ENCODE measurements at places on chromosomes 6 and 20. TPM values are rescaled to one million over a fixed set of nuclear protein-coding genes. Genes with fewer than 3 reads are reported as not detected.

GRCh38 chr6:80077067-80077466 is 29.4 kb upstream of the BCKDHB start:
- DNase-seq, result no peak

- no peak for DNase-seq
Measured at GRCh38 chr6:17473554-17473953, 80.2 kb downstream of the CAP2 start.

GRCh38 chr6:166950443-166950821 is 5.9 kb downstream of the RNASET2 start:
- peak; percentile 67 for DNase-seq

GRCh38 chr6:109493865-109494264 is 10.8 kb upstream of the ZBTB24 start:
- DNase-seq, result no peak

DNA sequence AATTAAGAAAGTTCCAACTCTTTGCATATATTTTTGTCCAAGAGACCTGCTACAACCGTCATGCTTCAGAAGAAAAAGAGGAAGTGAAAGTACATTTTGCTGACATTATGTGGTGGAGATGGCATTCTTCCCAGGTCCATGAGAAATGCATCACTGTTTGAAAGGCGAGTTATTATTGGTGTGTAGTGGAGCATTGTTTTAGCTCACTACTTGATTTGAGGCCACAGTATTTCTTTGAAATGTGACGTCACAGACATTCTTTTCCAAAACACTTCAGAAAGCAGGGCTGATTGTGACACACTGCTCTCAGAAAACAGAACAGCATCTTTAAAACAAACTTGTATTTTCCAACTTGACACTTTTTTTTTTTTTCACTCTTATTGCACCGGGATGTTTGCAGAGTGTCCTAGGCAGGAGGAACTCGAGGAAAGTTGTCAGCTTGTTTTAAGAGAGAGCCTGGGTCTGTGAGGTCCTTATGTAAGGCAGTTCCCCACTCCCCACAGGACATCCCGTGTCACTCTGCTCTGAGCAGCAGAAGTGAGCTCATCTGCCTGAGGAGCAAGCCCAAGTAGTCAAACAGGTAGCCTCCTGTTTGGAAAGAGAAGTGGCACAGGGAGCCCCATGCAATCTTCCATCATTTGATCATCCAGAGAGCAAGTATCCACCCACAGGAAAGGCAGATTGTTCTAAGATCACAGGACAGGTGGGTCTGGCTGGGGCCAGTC is 1.1 kb downstream of the SPTLC3 start:
- no peak for DNase-seq

DNA sequence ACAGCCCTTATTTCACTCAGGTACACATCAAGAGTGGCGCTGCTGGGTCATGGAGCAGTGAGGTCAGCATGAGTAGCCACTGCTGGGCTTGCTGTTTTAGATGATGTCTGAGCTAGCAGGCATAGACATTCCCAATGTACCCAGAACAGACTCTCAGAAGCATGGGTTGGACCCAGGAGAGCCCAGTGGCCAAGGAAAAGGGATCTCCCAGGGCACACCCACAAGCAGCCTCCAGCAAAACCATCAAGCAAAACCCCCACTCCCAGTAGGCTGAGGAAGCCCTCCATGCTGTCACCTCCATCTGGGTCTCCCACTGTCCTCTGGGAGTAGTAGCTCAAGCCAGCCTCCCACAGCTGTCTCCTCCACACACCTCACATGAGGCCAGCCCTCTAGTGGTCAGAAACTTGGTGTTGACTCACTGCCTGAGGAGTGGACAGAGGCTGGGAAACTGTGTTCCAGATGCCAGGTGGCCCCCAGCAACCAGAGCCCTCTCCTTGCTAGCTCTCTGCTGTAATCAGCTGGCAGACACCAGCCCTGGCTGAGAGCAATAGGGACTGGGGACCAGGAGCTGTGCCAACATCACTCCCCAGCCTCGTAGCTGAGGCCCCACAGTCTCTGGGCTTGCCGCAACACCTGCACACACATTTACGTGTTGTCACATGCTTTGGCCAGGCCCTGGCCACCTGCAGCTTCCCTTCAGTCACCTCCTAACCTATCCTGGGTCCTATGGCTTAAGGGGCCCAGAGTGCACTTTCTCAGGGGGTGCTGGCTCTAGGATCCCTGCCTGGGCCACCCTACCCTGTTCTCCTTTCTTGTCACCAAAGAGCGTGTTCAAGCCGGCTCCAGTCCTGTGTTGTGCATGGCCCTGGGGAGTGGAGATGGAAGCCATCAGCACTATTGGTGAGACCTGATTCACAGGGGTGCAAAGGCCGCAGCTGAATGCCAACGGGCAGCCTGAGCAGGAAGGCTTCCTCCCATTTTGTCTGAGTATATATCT is 1.9 kb upstream of the AP5S1 start:
- DNase-seq, result no peak

- DNase-seq, result no peak
Measured at GRCh38 chr6:166511316-166511715, 75.2 kb downstream of the RAMACL start.

DNA sequence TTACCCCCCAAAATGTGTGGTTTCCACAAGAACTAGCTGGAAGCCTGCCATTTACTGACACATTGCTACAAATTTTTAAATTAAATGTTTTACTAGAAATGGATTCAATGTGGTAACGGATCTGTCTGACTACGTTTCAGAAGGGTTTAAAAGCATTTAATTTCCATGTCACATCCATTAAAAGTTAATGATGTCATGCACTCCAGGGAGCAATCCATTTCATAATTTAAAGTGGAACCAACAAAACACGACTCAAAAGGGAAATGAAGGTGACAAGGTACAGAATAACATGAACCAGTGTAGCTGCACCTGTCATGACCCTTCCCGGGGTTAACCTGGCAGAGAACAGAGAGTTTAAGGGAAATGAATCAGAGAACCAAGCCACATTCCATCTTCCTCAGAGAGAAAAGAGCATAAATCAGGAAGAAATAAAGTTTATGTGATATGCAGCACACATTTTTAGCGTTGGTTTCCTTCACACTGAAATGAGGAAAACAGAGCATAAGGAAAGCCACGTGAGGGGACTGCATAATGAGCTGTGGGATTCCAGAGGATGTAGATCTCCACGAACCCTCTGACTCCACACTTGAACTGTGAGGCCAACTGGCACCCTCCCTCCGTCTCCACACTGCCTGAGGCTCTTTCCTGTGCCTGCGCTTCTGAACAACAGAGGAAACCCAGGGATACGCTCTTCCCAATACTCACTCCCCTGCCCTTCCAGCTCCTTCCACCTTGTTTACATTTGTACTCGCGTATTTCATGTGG is 170.3 kb upstream of the AHI1 start:
- no peak for DNase-seq

GRCh38 chr6:15515660-15516375 is 147.0 kb downstream of the DTNBP1 start:
- no peak for DNase-seq

- DNase-seq, result no peak
Measured at GRCh38 chr20:16926626-16927430, 178.7 kb downstream of the OTOR start.

GRCh38 chr20:35830264-35830663 is 58.4 kb downstream of the PHF20 start:
- DNase-seq, result no peak

GRCh38 chr20:63864545-63864977 is 509 bp upstream of the TPD52L2 start:
- no peak for DNase-seq

GRCh38 chr6:70706491-70707123 is 38.9 kb downstream of the SMAP1 start:
- DNase-seq, result no peak

- DNase-seq, result no peak
Measured at GRCh38 chr6:143677577-143677890, 231 bp upstream of the PHACTR2 start.

DNA sequence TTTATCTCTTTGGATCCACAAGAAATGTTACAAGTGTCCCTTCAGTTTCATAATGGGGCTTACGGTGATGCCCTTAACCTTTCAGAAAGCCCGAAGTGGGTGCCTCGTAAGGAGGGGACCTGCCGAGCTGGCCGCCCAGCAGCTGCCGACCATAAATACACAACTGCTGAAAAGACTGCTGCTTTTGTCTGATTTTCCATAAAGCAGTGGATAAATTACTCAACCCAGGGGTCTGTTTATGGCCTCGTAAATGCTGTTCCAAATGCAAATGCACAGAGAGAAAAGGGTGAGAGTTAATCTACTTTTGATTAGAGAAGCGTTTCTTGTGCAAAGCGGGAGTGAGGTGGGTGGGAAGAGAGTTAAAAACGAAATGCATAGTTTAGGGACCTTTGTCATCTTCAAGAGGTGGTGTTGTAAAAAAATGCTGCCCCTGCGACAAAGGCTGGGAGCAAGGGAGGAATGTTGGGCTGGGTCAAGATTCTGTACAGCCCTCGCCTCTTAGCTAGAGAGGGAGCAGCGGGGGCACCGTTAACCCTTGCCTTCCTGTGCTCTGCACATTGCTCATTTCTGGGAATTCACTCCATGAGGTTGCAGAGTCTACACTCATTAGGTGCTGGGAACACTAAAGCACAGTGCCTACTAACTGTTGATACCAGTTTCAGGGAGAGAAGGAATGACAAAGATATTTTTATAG is 112.0 kb upstream of the MTHFD1L start:
- no peak for DNase-seq

GRCh38 chr20:24643731-24644626 is 174.6 kb downstream of the SYNDIG1 start:
- no peak for DNase-seq

DNA sequence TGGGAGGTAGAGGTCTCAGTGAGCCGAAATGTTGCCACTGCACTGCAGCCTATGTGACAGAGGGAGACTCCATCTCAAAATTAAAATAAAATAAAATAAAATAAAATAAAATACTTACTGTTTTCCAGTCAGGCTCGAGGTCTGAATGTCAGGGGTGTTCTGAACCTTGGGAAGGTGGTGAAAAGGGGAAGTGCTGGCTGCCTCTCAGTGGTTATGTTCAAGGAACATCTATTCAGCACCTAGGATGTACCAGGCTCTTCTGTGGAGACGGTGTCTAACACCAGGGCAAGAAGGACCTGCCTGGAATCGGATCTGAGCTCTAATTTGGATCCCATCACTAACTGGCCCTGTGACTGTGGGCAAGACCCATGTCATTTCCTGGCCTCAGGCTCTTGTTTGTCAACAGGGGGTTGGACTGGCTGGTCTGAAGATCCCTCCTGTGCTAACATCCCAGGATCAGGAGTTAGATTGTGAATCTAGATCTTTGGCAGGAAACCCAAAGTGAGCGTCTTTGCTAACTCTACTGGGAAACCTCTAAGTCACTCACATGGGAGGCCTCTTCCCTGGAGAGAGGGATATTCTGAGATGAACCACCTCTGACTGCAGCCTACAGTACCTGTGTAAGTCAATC is 63.4 kb upstream of the SIRPG start:
- DNase-seq, result no peak

GRCh38 chr20:40336533-40336932 is 352.5 kb downstream of the MAFB start:
- DNase-seq, result no peak

GRCh38 chr6:163776196-163776905 is 361.8 kb downstream of the QKI start:
- no peak for DNase-seq

The GPSM3 gene
- 38.8 TPM for total RNA-seq

The MAFB gene
- 21.5 TPM for total RNA-seq

The STX16 gene
- 262 TPM for total RNA-seq

The FOXQ1 gene
- total RNA-seq, result not detected

The BPIFB1 gene
- not detected for total RNA-seq

The CRISP2 gene
- not detected for total RNA-seq

The CDH26 gene
- total RNA-seq, result 9.8 TPM

The CCM2L gene
- total RNA-seq, result 8.3 TPM

The GNMT gene
- total RNA-seq, result 4.3 TPM

The NMBR gene
- total RNA-seq, result not detected

The IYD gene
- 0.83 TPM for total RNA-seq

The GSTA2 gene
- total RNA-seq, result 15.7 TPM

The VNN1 gene
- total RNA-seq, result 296 TPM

The CGA gene
- total RNA-seq, result not detected

Measured in Peyer's patch (tissue), 4 donors.